ENCODE measurements at places on chromosomes 6 and 20.

DNA sequence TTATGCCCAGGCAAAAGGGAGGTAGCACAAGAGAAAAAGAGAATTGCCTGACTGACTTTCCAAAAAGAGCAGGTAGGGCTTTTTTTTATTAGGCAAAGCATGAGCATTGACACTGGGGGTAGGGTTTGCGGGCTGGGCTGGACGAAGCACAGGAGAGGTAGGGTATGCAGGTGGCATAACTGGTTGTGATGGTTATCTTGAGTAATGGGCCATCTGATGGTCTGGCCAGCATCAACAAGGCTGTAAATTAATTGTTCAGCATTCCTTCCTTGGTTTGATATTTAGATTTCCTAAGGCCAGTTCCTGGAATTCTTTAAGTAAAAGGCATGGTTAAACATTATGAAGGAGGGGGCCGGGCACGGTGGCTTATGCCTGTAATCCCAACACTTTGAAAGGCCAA, 13.9 kb upstream of the BFSP1 start:
- no peak for DNase-seq

- no peak for DNase-seq
These were observed 26.8 kb upstream of the DNAAF9 start for GRCh38 chr20:3434232-3434631.

DNA sequence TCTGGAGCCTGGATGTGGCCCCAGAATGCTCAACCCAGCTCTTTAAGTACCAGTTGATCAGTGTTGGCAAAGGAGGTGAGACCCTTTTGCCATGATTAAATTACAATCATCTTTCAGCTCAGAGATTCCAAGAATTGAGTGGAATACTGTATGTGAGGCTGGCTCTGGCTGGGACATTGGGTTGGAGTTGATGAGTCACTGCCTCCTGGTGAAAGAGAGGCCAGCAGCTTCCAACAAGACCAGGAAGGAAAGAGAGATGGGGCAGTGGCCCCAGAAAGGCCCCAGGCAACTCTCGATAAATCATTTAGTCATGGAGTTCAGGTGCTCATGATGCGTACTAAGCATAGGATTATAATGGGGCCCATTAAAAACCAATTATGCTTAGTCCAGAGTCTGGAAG, 2.1 kb downstream of the TGM6 start:
- no peak for DNase-seq

DNA sequence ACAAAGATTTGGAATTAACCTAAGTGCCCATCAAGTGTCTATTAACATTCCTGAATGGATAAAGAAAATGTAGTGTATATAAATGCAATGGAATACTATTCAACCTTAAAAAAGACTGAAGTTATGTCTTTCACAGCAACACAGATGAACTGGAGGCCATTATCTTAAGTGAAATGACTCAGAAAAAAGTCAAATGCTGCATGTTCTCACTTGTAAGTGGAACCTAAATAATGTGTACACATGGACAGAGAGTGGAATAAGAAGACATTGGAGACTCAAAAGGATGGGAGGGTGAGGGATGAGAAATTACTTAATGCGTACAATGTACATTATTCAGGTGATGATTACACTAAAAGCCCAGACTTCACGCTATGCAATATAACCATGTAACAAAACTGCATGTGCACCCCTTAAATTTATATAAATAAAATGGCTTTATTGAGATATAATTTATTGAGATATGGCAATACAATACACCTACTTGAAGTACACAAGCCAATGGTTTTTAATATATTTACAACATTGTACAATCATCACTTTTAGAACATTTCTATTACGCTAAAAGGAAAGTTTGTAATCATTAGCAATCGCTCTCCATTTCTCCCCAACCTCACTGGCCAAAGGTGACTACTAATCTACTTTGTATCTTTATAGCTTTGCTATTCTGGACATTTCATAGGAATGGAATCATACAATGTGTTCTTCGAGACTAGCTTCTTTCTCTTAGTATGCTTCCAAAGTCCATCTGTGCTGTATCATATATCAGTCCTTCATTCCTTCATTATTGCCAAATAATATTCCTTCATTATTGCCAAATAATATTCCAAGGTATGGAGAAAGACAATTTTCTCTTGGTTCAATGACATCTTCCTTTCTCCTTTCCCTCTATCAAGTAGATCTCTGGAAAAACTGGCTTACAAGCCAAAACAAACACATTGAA, 5.8 kb downstream of the STX7 start:
- DNase-seq: no peak

DNA sequence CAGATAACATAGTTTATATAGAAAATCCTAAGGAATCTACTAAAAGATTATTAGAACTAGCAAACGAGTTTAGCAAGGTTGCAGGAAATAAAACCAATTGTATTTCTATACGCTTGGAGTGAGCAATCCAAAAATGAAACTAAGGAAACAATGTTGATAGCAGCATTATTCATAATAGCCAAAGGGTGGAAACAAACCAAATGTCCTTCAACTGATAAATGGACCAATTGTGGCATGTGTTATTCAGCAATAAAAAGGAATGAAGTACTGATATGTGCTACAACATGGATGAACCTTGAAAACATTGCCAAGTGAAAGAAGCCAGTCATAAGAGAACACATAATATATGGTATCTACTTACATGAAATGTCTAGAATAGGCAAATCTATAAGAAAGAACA, 101.0 kb upstream of the VSTM2L start:
- DNase-seq: no peak

Measured in astrocyte of the hippocampus (primary cell).